ENCODE measurements at places on chromosomes 5 and 9.

DNA sequence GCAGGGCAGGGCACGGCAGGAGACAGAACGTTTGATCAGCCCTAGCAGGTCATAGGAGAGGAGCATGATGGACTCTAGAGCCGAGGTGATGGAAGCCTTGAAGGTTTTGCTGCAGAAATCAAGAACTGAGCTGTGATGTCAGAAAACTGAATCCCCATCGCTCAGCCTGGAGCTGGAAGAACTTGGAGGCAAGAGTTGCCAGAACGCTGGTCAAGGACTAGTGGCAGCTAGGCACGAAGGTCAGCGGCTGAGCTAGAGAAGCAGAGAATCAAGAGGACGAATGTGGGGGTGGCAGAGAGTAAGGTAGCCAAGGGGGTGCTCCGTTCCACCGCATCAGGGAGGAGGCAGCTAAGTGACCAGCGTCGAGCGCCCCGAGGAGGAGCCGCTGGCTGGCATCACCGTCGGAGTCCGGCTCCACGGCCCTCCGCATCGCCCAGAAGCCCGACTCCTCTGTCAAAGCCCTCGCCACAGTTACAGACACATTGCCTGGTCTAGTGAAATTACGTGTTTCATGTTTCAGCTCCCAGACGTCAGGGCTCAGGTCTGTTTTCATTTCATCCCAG is 1.2 kb upstream of the GALNT10 start:
- DNase-seq: no peak

GRCh38 chr5:10519729-10520128 is 44.1 kb upstream of the ANKRD33B start:
- DNase-seq: no peak

DNA sequence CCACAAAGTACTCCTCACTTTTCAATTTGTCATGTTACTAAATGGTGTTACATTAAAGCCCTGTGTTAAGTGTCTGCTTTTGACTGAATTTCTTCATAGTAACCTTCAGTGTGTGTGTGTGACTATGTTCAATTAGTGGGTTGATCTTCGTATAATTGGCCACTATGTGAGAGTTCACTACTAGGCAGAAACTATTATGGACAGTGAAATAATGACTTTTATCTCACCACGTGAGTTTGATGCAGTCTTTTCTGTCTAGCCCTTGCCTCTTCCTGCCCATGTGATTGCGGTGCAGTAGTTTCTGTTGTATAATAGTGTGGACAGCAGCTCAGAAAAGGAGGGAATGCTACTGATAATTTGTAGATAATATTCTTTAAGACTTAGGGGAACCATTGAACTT is 1.8 kb upstream of the MAML1 start:
- no peak for DNase-seq

DNA sequence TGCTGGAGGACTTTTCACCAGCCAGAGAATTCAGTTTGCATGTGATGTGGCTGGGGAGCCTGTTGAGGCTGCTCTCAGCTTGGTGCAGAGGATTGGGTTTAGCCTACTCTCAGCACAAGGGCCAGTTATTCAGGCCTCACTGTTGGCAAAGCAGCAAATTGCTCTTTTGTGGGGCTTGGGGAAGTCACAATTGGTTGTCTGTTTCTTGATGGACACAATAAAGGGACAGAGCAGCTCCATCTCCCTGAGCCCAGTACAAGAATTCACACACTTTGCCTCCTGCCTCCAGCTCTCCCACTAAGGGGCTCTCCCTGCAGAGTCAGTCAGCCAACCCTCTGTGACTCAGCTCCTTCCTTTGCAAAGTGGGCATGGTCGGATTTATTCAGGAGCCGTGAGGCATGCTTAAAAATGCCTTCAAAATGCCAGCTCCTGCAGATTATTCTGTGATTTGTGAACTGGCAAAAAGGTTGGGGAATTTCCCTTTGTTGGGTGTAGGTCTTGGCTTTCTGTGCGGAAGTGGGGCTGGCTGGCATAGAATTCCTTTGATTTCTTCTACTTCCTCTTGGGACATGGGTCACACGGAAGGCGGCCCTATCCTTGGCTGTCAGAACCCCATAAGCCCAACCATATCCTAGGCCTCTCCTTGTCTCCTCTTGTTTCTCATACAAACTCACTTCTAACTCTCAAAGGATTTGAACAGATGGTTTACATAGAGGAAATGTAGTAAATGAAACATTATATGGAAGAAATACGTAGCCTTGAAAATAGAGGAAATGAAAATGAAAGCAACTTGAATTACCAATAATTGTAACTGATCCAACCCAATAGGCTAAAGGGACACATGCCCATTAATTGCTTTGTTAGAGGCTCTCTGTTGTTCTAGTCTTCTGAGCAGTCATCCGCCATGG is 118.7 kb upstream of the CD180 start:
- no peak for DNase-seq

DNA sequence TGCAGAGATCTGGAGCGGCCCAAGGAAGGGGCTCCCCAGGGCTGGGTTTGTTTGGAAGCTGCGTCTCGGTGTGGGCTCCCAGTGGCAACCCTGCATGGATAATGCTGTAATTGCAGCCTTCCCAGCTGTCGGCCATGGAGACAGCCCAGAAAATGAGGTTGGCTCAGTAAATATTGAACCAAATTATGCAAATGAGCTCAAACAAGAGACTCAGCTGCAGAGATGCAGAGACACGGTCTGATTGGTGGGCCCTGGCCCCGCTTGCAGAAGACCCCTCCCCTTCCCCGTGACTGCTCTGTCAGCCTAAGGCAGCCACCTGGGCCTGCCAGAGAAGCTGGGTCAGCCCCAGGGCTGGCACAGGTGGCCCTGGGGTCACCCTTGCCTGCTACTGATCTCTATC is 75.9 kb downstream of the RAD23B start:
- no peak for DNase-seq

DNA sequence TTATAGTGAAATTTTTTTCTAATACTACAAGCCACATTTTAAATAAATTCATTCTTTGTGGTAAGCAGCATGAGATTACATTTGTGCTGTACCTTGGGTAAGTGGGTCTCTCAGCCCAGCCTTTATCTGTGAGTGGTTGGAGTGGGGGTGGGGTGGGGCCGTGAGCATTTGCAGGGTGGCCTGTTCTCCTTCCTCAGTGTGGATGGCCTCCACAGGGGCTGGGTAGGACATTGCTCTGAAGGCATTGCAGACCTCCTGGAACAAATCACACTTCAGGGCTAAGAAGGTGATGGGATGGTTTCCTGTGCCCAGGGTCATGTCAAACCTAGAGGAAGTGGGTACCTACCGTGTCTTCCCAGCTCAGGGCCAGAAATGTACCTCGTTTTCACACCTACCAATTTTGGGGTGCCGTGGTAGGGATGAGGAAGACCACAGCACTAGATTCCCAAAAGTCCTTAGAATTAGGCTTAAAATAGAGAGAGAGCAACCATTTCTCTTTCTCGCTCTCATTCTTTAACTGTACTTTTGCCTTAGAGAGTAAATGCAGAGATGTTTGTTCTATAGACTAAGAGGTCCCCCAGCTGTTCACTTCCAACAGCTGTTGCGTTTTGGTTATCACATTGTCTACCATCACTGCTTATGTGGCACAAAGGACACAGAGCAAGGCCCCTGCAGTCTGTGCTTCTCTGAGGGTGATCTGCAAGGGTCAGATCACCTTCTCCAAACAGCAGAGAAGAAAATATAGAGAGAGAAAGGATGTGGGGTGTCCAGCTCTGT is 83.4 kb upstream of the CTSL start:
- DNase-seq: no peak

Data from CD4-positive, alpha-beta T cell treated with Interleukin-2 at 100 ng/mL for 4 hours (primary cell).